Endothelial cell of umbilical vein (primary cell): ENCODE measurements at places on chromosomes 3 and 15. TPM values are rescaled to one million over a fixed set of nuclear protein-coding genes. Genes with fewer than 3 reads are reported as not detected.

- H3K4me3 ChIP-seq: no peak overlapping the region
- no peak overlapping the region for H3K27ac ChIP-seq
- H3K36me3 ChIP-seq: no peaks in the 10 kb centered on the region
- no peaks in the 10 kb centered on the region for H3K4me1 ChIP-seq
- DNase-seq: no peak
Observed at GRCh38 chr15:93762036-93762435, 469.3 kb upstream of the MCTP2 start.

The SMAD6 gene
- 7.3 and 8.8 TPM in 2 replicates for polyA plus RNA-seq

GRCh38 chr3:87413814-87414213 is 137.4 kb upstream of the POU1F1 start:
- no peaks in the 10 kb centered on the region for H3K36me3 ChIP-seq
- DNase-seq: no peak
- H3K4me1 ChIP-seq: no peaks in the 10 kb centered on the region
- no peak overlapping the region for H3K4me3 ChIP-seq
- no peak overlapping the region for H3K27ac ChIP-seq

DNA sequence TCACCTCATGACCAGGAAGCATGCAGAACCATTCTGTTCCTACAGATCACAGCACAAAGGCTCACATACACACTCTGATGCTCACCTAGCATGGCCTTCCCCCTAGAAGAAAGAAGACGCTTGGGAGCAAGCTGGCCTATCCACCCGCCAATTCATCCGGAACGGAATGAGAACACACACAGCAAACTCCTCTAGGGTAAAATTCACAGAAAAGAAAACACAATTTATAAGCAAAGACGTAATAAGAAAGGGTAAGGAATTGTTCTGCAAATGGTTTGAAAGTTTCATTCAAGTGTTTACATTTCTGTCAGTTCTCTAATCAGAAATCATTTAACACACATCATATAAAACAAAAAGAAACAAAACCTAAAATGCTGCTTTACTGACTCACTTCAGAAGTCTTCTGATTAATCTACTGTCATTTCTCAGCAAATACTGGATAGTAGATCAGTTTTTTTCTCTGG is 218.1 kb downstream of the OSBPL10 start:
- no peaks in the 10 kb centered on the region for H3K27me3 ChIP-seq
- H3K4me3 ChIP-seq: no peak overlapping the region
- H3K27ac ChIP-seq: no peak overlapping the region
- H3K36me3 ChIP-seq: no peaks in the 10 kb centered on the region
- no peaks in the 10 kb centered on the region for H3K4me1 ChIP-seq
- DNase-seq: no peak

The BFSP2 gene
- not detected in 2 replicates for polyA plus RNA-seq

The ANKRD34C gene
- polyA plus RNA-seq: not detected in 2 replicates

The ZNF660 gene
- polyA plus RNA-seq: 0.38 and 0.44 TPM in 2 replicates

The ALPK3 gene
- polyA plus RNA-seq: 18.4 and 18.7 TPM in 2 replicates

The RPP25 gene
- 10.1 and 13.1 TPM in 2 replicates for polyA plus RNA-seq

- H3K4me3 ChIP-seq: no peak overlapping the region
- H3K36me3 ChIP-seq: no peaks in the 10 kb centered on the region
- no peak for DNase-seq
- H3K4me1 ChIP-seq: no peaks in the 10 kb centered on the region
- peaks cover 10% of the 10 kb centered on the region for H3K27me3 ChIP-seq
Observed at GRCh38 chr3:182692695-182693094, 100.6 kb upstream of the ATP11B start.

GRCh38 chr15:93296759-93297500 is 207.9 kb upstream of the RGMA start:
- no peak for DNase-seq
- H3K27me3 ChIP-seq: no peaks in the 10 kb centered on the region
- H3K4me3 ChIP-seq: no peak overlapping the region
- no peaks in the 10 kb centered on the region for H3K36me3 ChIP-seq

GRCh38 chr3:2944628-2945027 is 165.5 kb downstream of the IL5RA start:
- no peak overlapping the region for H3K4me3 ChIP-seq
- no peaks in the 10 kb centered on the region for H3K36me3 ChIP-seq
- no peaks in the 10 kb centered on the region for H3K27me3 ChIP-seq
- no peak overlapping the region for H3K27ac ChIP-seq
- no peaks in the 10 kb centered on the region for H3K4me1 ChIP-seq

GRCh38 chr15:96325541-96326327 is 4.8 kb upstream of the NR2F2 start:
- H3K4me3 ChIP-seq: peak overlapping the region; percentile 63
- peaks cover 64% of the 10 kb centered on the region for H3K4me1 ChIP-seq
- no peaks in the 10 kb centered on the region for H3K36me3 ChIP-seq
- peak overlapping the region; percentile 85 for H3K27ac ChIP-seq

- no peaks in the 10 kb centered on the region for H3K36me3 ChIP-seq
- DNase-seq: no peak
- no peak overlapping the region for H3K27ac ChIP-seq
- no peak overlapping the region for H3K4me3 ChIP-seq
- peaks cover 12% of the 10 kb centered on the region for H3K4me1 ChIP-seq
Observed at GRCh38 chr15:42711746-42712145, 25.2 kb downstream of the CDAN1 start.

DNA sequence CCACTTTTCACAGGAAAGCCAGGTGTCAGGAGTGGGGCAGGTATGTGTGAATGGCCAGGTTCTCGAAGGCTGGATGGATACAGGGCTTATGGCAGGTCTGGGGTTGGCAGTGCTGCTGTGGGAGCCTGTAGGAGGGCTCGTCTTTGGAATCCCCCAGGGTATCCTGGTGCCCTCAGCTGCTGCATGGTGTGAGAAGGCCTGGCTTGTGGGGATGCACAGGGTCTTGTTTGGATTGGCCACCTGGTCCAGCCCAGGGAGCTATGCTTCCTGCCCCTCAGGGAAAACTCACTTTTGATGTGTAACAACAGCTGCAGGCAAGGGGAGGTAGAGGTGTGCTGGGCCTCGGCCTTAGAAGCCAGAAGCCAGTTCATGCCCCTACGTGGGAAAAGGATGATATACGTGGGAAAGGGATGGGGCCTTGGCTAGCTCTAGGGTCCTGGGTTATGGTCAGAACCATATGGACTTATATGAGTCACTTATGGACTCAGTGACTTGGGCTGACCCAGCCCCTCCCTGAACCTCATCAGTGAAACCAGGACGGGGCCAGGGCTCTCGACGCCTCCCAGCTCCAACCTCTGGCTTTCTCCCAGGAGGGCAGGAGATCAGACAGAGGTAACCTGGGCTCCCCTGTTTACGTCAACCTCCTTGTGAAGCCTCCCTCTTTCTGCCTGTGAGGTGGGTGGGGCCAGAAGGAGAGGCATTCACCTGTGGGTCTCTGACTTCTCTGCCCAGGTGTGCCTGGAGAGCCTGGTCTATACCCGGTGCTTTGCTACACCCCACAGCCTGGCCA is 37.8 kb upstream of the CSPG4 start:
- no peak overlapping the region for H3K27ac ChIP-seq
- no peaks in the 10 kb centered on the region for H3K36me3 ChIP-seq
- no peak overlapping the region for H3K4me3 ChIP-seq
- peaks cover under 1% of the 10 kb centered on the region for H3K27me3 ChIP-seq
- DNase-seq: no peak
- no peaks in the 10 kb centered on the region for H3K4me1 ChIP-seq

DNA sequence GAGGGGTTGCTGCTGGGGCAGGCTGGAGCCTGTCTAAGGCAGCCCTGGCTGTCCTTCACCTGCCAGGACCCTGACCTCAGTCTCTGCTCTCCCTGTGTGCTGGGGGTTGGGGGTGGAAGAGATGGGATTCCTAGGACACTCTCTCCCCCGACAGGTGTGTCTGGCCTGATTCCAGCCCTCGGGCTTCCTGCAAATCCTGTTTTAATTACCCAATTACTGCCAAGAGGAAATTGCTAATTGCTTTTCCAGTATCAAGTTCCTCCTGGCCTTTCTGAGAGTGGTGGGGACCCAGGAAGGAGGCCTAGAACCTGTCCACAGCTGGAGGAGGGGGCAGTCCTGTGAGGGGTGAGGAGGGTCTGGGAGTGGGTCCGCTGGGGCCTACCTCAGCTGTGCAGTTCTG is 15.8 kb downstream of the PLXNA1 start:
- H3K27me3 ChIP-seq: no peaks in the 10 kb centered on the region
- no peaks in the 10 kb centered on the region for H3K36me3 ChIP-seq
- H3K4me1 ChIP-seq: peaks cover 11% of the 10 kb centered on the region

GRCh38 chr3:71226565-71227269 is 356.8 kb downstream of the FOXP1 start:
- no peaks in the 10 kb centered on the region for H3K36me3 ChIP-seq
- no peak overlapping the region for H3K4me3 ChIP-seq
- no peak for DNase-seq
- no peaks in the 10 kb centered on the region for H3K27me3 ChIP-seq
- peak overlapping the region; percentile 66 for H3K27ac ChIP-seq

GRCh38 chr15:69288011-69288410 is 10.7 kb upstream of the PAQR5 start:
- no peaks in the 10 kb centered on the region for H3K4me1 ChIP-seq
- no peaks in the 10 kb centered on the region for H3K27me3 ChIP-seq
- H3K4me3 ChIP-seq: no peak overlapping the region

- H3K4me1 ChIP-seq: no peaks in the 10 kb centered on the region
- no peak overlapping the region for H3K4me3 ChIP-seq
- DNase-seq: no peak
- no peaks in the 10 kb centered on the region for H3K36me3 ChIP-seq
Observed at GRCh38 chr3:31067004-31067403, 172.5 kb upstream of the GADL1 start.

- no peak overlapping the region for H3K4me3 ChIP-seq
- peaks cover 12% of the 10 kb centered on the region for H3K4me1 ChIP-seq
- H3K36me3 ChIP-seq: peaks cover 4% of the 10 kb centered on the region
- no peak for DNase-seq
- H3K27ac ChIP-seq: no peak overlapping the region
Observed at GRCh38 chr3:126355251-126355650, 2.0 kb downstream of the KLF15 start.

The RASGRF1 gene
- polyA plus RNA-seq: 0.04 and 0.11 TPM in 2 replicates

The PP2D1 gene
- not detected in 2 replicates for polyA plus RNA-seq

The A4GNT gene
- not detected in 2 replicates for polyA plus RNA-seq

The DGKG gene
- not detected in 2 replicates for polyA plus RNA-seq

GRCh38 chr15:49492830-49493229 is 69.8 kb downstream of the FGF7 start:
- no peaks in the 10 kb centered on the region for H3K36me3 ChIP-seq
- H3K27me3 ChIP-seq: no peaks in the 10 kb centered on the region
- no peaks in the 10 kb centered on the region for H3K4me1 ChIP-seq
- no peak for DNase-seq
- H3K27ac ChIP-seq: no peak overlapping the region

The ELL3 gene
- 2.9 and 3.1 TPM in 2 replicates for polyA plus RNA-seq

The TNFSF10 gene
- 35.6 and 55.0 TPM in 2 replicates for polyA plus RNA-seq

DNA sequence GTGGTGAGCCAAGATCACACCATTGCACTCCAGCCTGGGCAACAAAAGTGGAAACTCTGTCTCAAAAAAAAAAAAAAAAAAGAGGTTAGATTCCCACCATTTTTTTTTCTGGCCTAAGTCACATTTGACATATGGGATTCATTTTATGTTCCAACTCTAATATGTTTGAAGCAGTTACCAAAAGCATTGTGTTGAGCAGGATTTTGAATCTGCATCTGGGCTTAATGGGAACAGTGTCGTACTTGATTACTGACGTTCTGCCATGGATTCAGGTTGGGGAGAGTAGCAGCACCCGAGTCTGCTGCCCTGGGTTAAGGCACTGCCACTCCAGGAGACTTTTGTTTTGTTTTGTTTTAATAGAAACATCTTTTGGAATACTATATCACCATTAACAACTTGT is 348.7 kb upstream of the TBL1XR1 start:
- no peak overlapping the region for H3K4me3 ChIP-seq
- no peak for DNase-seq
- H3K4me1 ChIP-seq: no peaks in the 10 kb centered on the region

- no peak overlapping the region for H3K27ac ChIP-seq
- DNase-seq: no peak
- H3K27me3 ChIP-seq: no peaks in the 10 kb centered on the region
- H3K4me1 ChIP-seq: peaks cover 7% of the 10 kb centered on the region
- no peak overlapping the region for H3K4me3 ChIP-seq
Observed at GRCh38 chr3:197524128-197524527, 31.6 kb downstream of the BDH1 start.

- H3K4me3 ChIP-seq: no peak overlapping the region
- H3K36me3 ChIP-seq: no peaks in the 10 kb centered on the region
- H3K27me3 ChIP-seq: no peaks in the 10 kb centered on the region
- no peak overlapping the region for H3K27ac ChIP-seq
- peaks cover 13% of the 10 kb centered on the region for H3K4me1 ChIP-seq
Observed at GRCh38 chr3:156216216-156216615, 95.8 kb downstream of the KCNAB1 start.

The IGSF10 gene
- polyA plus RNA-seq: 0.01 TPM in 1 of 2 replicates, not detected in the other

The CCDC33 gene
- not detected in 2 replicates for polyA plus RNA-seq

The CHRFAM7A gene
- polyA plus RNA-seq: 1.2 and 1.5 TPM in 2 replicates

The CPNE4 gene
- not detected in 2 replicates for polyA plus RNA-seq

DNA sequence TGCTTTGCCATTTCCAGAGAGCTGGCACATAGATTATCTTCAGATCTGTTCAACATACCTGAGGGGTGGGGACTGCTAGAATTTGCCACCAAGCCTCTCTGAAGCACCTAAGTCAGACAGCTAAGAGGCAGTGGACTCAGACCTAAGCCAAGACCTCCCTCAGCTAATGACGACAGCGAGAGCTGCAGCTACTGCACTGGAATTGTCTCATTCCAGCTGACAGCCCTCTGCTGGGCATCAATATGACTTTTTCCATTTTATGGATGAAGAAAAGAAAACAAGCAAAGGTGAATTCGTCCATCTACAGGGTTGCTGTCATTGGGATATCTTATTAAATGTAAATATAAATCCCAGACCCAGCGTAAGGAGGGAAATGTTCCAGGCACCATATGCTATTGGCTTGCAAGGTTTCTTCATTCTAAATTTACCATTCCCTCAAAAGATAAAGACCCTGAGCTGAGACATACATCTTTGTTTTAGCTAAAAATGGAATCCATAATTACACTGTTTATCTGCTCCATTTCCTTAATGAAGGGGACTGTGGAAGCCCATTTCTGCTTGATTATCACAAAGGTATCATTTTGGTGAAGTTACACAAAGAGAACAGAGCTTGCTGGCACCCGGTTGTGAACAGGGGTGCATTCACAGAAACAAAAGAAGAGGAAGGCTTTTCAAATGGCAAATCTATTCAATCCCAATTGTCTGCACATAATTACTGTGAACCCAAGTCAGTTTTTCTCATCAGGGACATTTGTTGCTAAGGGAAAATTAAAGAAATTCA is 85.5 kb upstream of the LRTM1 start:
- H3K27ac ChIP-seq: no peak overlapping the region
- H3K4me1 ChIP-seq: no peaks in the 10 kb centered on the region
- no peaks in the 10 kb centered on the region for H3K36me3 ChIP-seq
- DNase-seq: no peak
- no peak overlapping the region for H3K4me3 ChIP-seq
